ENCODE measurements at places on chromosomes 12 and 14.

- no peak for DNase-seq
Observed at GRCh38 chr12:112803620-112804282, 12.2 kb downstream of the RPH3A start.

DNA sequence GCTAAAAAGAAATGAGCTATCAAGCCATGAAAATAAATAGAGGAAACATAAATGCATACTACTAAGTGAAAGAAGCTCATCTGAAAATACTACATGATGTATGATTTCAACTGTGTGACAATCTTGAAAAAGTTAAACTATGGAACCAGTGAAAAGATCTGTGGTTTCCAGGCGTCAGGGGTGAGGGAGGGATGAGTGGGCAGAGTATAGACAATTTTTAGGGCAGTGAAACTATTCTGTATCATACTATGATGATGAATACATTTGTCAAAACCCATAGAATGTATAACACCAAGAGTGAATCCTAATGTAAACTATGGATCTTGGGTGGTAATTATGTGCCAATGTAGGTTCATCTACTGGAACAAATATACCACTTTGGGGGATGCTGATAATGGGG is 21.3 kb downstream of the SPX start:
- no peak for DNase-seq

DNA sequence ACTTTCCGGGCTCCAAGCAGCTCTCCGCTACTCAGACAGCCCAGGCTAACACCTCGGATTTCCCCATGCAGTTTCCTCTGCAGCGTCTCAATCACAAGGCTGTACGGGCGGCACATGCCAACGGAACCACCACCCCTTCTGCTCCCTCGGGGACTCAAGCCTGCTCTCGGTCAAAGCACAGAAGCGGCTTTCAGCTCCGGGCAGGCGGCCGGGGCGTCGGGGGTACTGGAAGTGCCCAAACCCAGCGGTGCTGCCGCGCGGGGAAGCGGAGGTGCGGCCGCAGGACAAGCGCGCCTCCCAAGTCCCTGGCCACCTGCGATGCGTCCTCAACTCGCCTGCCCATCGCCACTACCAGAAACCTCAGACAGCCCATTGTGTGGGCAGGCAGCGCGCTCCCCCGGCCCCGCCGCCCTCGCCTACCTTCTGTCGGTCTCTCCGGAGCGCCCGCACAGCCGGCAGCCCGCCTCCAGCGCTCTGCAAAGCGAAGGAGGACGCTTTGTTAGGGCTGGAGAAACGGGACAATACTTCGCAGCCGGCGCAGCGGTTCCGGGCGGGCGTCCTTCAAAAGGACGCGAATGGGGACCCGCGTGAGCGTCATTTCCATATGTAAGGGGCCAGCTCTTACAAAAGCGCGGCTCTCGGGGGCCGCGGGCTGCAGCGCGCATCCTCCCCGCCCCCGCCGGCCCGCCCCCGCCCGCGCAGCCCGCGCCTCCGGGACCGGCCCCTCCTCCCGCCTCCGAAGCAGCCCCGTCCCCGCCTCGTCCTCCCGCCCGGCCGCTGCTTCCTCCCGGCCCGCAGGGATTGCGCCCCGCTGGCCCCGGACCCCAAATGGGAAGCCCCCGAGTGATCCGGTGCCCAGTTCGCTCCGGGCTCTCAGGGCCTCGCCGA is 674 bp downstream of the NIN start:
- peak; percentile 61 for DNase-seq

GRCh38 chr12:126114441-126114840 is 1049.2 kb downstream of the AACS start:
- no peak for DNase-seq

- DNase-seq, result no peak
Observed at GRCh38 chr14:89773151-89773550, 181.4 kb downstream of the EFCAB11 start.

DNA sequence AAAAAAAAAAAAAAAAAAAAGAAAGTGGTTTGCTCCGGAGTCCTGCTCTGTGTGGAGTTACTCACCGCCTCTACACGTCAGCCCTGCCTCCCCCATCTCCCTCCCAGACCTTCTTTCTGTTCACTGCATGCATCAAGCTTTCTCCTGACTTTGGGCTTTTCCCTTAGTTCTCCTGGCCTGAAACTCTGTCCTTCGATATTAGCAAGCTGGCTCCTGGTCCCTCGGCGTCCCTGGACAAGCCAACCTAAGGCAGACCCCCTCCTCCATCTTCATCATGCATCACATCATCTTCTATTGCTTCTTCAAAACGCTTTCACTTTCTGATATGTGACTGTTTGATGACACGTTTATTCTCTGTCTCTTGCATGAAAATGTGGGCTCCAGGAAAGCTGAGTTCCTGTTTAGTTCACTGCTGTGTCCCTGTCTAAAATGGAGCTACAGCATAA is 40.6 kb downstream of the SLC15A4 start:
- DNase-seq, result peak; percentile 38

DNA sequence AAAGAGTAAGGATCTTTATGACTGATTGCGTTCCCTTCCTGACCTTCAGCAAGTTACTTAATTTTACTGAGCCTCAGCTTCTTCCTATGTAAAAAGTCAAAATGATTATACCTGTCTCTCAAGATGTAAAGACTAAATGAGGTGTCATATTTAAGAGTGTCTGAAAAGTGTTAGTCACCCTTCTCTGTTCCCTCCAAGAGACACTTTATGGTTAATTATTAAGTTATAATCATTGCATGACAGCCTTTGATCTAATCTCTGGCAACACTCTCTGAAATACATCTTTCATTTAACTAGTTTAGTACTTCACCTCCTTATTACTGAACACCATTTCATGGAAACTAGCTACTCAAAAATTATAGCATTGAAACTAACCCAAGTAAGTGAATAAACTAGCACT is 54.8 kb downstream of the BMAL2 start:
- no peak for DNase-seq

- no peak for DNase-seq
Observed at GRCh38 chr12:26360062-26360461, 164.7 kb downstream of the SSPN start.

- DNase-seq, result no peak
Observed at GRCh38 chr12:104722601-104723534, 235.2 kb downstream of the SLC41A2 start.

- DNase-seq, result no peak
Observed at GRCh38 chr12:20493934-20494333, 125.6 kb downstream of the PDE3A start.

- no peak for DNase-seq
Observed at GRCh38 chr14:29465095-29465494, 462.6 kb downstream of the PRKD1 start.

GRCh38 chr14:49105512-49105911 is 480.7 kb downstream of the RPS29 start:
- DNase-seq, result no peak

- DNase-seq, result no peak
Observed at GRCh38 chr14:104431929-104432541, 147.5 kb upstream of the C14orf180 start.

DNA sequence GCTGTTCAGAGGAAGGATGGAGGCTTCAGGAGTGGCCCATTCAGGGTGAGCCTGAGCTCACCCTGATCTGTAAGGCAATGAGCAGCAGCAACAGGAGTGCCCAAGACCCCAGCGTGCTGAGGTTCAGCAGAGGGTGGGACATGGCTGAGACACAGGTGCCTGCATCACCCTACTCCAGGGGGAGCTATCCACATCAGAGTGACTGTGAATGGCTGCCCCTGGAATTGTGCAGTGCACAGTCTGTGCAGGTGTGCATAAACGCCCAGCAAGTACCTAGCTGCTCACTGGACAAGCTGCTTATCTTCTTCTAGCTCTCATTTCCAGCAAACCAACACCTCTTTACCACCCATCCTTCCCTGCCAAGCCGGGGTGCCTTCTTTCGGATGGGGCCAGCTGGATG is 140.6 kb upstream of the PRMT8 start:
- no peak for DNase-seq

- peak; percentile 30 for DNase-seq
Observed at GRCh38 chr14:97177016-97177415, 379.8 kb downstream of the VRK1 start.

DNA sequence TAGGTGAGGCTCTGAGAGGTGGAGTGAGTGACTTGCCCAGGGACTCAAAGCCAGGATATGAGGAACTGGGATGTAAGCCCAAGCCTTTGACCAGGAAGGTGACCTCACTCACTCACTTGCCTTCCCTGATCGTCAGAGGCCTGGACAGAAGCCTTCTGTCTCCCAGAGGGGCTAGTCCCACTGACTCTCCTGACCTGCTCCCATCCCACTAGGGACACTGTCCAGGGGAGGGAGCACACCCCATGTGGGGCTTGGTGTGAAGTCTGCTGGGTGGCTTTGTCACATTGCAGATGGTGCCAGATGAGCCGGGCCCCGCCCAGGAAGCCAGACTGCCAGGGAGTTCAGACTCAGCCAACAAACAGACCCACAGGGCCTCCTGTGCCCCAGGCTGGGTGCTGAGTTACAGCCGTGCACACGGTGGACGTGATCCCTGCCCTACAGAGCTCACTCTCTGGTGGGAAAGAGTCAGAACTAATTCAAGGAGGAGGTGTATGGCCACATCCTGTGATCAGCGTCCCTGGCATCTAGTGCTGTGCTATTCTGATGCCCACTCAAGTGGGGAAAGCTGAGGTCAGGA is 28.3 kb downstream of the MMAB start:
- peak; percentile 12 for DNase-seq

DNA sequence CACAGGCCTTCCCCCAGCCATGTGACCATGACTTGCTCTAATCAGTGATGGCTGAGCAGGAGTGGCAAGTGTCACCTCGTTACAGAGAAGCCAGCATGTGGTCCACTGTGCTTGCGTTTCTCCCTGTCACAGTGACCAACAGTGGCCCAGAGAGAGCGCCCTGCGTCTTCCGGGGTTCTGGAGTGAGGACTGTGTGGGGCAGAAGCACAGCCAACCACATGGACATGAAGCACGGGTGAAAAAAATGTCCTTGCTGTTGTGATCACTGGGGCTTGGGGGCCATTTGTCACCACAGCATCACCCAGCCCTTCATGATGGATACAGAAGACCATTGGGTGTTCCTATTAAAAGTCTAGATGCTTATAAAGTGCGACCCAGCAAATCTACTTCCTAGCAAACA is 174.6 kb upstream of the C14orf180 start:
- DNase-seq, result no peak

GRCh38 chr12:125203145-125203765 is 138.0 kb downstream of the AACS start:
- DNase-seq, result no peak

GRCh38 chr12:22103418-22103817 is 57.4 kb downstream of the CMAS start:
- DNase-seq, result no peak

DNA sequence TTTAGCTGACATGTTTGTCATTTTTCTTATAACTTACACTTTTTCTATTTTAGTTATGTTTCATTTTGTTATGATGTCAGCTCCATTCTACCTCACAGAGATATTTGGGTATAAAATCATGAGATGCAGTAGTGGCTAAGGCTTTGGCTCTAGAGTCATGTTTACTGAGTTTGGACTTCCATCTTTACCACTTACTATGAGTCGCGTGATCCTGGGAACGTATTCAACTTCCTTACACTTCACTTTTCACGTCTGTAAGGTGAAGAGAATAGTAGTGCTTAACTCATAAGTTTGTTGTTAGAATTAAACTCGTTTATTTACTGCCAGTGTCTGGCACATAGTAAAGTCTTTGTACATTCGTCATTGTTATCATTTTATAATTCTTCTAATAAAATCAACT is 126.3 kb downstream of the ERC1 start:
- DNase-seq, result no peak

DNA sequence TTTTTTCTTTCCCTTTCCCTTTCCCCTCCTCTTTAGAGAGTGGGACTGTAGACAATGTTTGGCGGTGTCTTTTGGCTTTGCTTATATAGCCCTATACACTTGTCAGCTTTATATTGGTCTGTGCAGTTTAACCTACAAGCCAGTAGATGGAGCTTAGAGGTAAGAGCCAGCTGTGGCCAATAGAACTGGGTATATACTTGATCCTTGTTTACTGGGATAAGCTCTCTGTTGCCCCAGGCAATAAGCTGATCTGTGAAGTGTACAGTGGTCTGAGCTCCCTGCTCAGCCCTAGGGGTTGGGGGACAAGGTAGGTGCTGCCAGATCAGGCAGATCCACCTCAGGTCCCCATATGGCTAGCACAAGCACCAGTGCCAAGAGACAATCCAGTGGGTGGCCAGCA is 434.1 kb downstream of the NOVA1 start:
- DNase-seq, result no peak

- DNase-seq, result no peak
Observed at GRCh38 chr14:79342942-79343341, 868.4 kb downstream of the DIO2 start.

GRCh38 chr14:21647380-21647779 is 6.3 kb upstream of the OR4E2 start:
- no peak for DNase-seq

DNA sequence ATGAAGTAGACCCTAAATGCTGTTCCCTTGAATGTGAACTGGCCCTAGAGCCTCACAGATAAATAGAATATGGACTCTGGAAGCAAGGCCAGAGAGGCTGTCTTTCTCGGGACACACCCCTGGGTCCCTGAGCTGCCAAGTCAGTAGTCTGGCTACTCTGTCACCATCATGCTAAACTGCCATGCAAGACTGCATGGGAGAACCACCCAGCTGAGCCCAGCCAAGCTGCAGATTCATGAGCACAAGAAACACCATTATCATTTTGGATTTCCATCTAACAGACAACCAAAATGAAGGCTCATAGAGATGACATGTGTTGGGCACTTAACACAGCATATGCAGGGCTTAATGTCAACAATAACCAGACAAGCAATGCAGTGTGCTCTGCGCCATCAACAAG is 53.3 kb downstream of the CHGA start:
- DNase-seq, result no peak

DNA sequence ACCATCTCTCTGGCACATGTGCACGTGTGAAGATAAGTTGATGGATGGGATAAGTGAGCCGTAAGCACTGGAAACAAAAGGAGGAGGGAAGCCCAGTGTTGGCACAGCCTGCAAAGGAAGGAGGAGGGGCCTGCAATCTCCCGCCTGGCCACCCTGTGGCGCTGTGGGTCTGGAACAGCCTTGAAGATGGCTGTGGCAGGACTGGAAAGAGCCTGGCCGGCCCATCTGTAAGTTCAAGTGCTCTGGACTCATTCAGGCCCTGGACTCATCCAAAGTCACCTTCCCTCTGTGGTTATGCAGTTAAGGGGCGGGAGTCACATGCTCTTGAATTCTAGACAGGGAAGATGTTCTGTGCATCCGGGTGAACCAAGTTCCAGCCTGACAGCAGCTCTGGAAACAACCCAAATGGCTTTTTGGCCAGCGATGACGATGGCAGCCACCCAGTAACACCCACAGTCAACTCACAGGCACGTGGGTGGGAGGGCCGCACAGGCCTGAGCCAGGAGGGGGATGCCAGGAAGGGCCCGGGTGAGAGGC is 50.4 kb downstream of the CHGA start:
- DNase-seq, result no peak

GRCh38 chr12:47249719-47250357 is 170.1 kb upstream of the AMIGO2 start:
- DNase-seq, result no peak

- DNase-seq, result peak; percentile 31
Observed at GRCh38 chr12:66409195-66409871, 107.0 kb downstream of the HELB start.

- DNase-seq, result no peak
Observed at GRCh38 chr12:16300736-16301135, 23.3 kb upstream of the SLC15A5 start.

GRCh38 chr12:123113026-123113425 is 37.9 kb downstream of the PITPNM2 start:
- no peak for DNase-seq
